Hypothalamus (tissue), 51 donors: ENCODE measurements at places on chromosomes 5 and 9.

DNA sequence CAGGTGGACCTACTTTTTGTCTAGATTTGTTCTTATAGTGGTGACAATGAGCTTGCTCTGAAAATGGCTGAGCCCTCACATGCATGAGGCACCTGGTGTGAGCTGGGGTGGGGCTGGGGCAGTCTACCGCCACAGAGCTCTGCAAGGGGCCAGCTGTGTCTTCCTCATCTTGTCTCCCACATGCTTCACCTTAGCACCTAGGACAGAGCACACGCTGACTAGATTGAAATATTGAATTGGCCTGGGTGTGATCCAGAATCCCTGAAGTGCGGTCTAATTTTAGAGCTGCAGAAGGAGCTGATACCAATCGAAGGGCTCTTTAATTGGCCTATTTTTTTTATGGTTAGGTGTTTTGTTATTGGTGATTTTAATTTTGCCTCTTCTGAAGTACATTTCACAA lies 126.1 kb upstream of the NFIB start:
- DNase-seq: no peak

GRCh38 chr5:94432499-94432898 lies 185.9 kb downstream of the KIAA0825 start:
- DNase-seq: no peak

- no peak for DNase-seq
Measured at GRCh38 chr5:168291964-168292785, 730 bp downstream of the WWC1 start.

GRCh38 chr9:111298731-111299598 lies 31.1 kb downstream of the OR2K2 start:
- DNase-seq: no peak

DNA sequence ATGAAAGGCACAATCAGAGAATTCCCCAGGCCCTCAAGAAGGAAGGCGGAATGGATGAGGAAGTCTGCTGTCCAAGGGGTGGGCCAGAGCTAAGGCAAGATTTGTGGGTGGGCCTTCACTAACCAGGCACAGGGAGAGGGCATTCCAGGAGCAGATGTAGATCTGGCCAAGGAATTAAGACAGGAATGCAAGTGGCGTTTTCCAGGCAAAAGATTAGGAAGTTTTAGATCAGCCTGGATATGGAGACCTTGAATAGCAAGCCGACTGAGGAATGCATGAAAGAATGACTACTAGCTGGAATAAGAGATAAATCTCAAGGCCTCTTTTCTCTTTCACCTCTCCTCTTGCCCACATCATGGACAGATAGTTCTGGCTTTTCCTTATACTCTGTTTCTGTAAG lies 68.5 kb downstream of the GHR start:
- no peak for DNase-seq

GRCh38 chr5:175680463-175680862 lies 22.6 kb downstream of the HRH2 start:
- DNase-seq: no peak

DNA sequence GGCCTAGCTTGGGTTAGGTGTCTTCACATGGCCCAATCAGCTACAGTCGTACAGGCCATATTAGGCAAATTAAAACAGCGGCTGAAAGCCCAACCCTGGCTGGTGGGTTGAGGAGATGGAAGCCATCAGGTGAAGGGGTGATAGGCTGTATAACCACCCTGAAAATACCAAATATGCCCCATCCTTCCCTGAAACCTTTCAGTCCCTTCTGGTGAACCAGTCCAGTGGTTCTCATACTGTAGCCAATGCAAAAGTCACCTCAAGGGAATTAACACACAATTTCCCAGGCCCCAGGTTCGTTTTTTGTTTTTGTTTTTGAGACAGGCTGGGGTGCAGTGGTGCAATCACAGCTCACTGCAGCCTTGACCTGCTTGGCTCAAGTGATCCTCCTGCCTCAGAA lies 19.8 kb upstream of the KCNV2 start:
- DNase-seq: no peak

DNA sequence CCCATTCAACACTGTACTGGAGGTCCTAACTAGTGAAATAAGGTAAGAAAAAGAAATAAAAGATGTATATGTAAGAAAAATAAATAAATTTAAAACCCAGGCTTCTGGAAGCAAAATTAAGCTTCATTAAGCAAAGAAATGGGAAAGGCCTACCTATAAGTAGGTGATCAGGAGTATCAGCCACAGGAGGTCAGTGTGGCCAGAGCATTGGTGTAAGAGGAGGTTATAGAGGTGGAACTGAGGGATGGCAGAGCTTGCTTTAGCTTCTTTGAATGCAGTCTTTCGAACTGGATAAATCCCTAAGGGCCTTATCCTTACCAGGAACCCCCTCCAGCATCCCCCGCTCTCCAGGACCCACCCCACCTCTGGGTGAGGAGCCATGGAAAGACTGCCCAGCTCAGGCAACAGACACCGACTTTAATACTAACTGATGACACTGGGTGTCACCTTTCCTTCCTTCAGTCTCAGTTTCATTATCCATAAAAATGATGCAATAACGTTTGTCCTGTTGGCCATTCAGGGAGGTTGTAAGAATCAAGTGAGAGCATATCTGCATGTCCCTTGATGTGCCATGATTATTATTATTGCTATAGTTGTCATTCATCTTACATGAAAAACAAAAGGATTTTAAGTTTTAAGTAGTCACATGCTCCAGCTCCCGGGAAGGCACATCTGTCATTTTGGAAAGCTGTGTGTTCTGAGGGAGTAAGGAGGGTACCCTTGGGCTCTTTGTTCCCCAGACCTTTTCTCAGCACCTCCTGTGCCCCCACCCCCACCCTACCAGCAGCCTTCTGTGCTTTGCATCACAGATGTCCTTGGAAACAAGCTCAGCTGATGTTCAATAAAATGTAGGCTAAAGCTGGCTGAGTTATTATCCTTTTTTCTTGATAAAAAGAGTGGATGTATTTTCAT lies 50.8 kb upstream of the CTNNA1 start:
- DNase-seq: no peak

- no peak for DNase-seq
Measured at GRCh38 chr5:98050583-98050982, 722.9 kb upstream of the RGMB start.

DNA sequence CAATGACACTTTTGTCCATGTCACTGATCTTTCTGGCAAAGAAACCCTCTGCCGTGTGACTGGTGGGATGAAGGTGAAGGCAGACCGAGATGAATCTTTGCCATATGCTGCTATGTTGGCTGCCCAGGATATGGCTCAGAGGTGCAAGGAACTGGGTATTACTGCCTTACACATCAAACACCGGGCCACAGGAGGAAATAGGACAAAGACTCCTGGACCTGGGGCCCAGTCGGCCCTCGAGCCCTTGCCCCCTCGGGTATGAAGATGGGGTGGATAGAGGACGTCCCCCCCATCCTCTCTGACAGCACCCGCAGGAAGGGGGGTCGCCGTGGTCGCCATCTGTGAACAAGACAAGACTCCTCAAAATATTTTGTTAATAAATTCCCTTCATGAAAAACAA lies 12.0 kb downstream of the SEMA6A start:
- no peak for DNase-seq

GRCh38 chr5:53180538-53180937 lies 71.0 kb upstream of the MOCS2 start:
- DNase-seq: no peak

DNA sequence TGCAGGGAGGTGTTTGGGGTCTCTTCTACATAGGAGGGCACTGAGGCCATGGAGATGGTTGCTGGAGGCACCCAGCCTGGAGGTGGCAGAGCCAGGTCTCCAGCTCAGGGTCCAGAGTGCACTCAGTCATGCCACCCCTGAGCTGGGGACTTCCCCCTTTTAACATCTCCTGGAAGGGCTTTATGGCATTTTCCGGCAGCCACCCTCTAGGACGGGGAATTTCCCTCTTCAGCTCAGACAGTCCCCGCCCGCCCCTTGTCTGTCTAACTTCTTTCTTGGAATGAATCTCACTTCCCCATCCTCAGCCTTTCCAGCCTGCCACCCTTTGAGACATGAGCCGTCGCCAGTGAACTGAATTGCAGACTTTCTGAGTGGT lies 49.9 kb downstream of the COL15A1 start:
- peak; percentile 14 for DNase-seq

GRCh38 chr5:127802477-127802865 lies 99.3 kb downstream of the CCDC192 start:
- DNase-seq: no peak

DNA sequence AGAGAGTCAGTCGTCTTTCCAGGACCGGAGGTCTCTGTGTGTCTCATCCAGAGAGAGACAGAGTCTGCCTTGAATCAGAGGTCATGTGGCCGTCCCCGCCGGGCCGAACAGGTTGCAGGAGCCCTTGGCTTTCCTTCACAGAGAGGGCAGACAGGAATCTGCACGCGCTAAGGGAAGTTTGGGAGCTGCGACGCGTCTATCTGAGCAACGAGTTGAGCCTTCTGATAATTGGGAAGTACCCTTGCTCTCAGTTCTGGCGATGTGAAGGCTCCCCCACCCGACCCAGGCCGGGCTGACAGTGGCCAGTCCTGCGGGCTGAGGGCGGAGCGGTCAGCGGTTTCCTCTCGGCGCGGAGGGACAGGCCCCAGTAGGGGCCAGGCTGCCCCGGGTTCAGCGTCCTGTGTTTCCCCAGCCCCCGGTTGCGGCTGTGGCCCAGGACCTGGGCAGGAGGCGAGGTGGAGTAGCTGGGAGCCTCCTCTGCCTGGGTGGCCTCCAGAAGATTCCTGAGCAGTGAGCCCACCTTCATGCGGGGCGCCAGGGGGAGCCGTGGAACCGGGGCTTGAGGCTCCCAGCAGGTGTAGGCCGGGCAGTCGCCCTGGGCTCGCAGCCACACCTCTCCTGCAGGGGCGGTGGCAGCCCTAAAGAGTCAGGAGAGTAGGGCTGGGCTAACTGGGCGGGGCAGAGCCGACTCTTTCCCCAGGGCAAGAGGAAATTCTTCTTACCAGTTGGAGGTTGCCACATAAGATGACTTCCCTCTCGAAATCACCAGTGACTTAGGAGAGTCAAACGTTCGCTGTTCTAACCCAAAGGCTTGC lies 13.9 kb downstream of the NR2F1 start:
- DNase-seq: no peak

DNA sequence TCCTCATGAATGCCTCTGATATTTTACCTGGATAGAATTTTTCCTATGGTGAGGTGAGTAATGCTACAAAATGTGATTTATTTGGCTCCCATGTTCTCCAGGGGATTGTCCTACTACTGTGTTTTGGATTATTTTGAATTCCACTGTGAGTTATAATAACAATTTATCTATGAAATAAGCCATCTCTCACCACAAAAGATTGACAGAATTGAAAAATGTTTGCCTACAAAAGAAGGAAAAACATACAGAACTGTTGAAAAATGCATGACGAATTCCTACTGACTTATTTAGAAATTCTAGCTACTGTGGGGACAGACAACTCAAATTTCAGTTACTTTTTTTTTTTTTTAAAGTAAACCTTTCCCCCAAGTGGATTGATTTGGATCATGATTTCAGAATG lies 463.7 kb upstream of the GRIN3A start:
- no peak for DNase-seq

- DNase-seq: no peak
Measured at GRCh38 chr5:16759147-16759773, 142.5 kb upstream of the RETREG1 start.

- no peak for DNase-seq
Measured at GRCh38 chr5:94024620-94025019, 283.2 kb upstream of the POU5F2 start.

DNA sequence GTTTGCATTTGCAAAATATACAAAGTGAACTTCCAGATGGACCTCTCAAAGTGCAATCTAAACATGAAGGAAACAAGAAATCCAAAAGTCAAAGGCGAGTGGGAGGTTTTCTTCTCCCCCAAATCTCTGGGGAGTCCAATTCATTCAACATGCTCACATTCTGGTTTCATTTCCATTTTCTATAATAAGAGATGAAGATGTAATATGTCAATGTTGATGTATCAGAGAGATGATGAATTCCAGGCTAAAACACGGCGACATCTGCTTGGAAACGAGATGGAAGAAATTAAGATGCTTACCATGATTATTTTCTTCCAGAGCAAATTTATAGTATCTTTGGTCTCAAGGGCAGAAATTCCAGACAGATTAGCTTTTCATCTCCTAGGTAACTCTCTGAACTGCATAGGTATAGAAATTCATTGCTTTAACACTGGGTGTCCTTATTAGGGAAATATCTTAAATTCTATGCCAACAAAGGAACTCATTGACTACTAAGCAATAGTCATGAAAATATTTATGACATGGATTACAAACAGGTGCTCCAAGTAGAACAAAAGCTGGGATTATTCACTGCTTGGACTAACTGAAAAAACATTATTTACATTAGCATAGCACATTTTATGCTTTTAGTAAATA lies 287.9 kb downstream of the SEC61B start:
- DNase-seq: no peak

DNA sequence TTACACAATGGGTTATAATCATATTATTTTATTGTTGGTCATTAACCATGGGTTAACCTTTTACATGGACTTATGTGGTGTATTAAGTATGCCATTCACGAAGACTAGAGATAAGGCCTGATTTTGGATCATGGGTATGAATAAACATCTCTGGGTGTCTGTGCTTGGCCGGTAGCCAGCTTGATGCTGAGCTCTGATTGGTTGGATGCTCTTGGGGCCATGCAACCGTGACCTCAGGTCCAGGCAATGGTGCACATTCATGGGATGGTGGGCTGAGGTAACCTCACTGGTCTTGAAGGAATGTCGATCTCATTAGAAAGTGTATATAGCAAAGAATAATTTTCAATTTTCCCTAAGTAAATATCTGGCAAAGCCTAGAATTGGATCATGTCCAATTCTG lies 158.2 kb upstream of the IL12B start:
- DNase-seq: no peak

DNA sequence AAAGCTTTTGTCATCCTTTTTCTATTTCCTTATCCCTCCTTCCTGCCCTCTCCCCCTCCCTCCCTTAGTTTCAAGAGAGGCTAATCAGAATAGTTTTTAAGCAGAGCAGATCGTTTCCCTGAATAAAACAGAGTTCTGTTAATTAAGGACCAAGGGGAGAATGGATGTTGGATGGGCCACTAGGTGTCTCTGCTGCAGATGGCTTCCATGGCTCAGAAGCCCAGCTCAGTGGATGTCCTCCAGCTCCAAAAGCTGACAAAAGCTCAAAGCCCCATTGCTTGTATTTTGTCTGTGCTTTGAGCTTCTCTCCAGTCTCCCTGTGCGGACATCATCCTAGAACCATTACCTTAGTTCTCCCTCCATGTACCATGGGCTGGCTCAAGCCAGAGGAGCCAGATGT lies 21.0 kb upstream of the NPR3 start:
- no peak for DNase-seq

DNA sequence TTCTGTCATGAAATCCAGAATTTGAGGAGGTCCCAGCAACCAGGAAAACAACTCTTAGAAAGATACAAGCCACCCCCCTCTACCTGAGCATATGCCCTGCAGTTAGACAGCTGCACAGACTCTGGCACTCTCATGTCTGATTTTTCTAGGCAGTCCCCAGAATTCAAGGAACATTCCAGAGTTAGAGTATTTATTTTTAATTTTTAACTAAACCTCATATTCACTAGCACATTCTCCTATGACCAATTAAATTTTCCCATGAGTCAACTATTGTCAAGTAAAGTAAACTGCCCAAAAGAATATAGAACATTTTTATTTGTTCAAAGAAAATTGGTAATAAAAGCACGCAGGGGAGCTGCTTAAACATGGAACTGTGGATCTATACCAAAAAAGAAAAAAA lies 490.5 kb upstream of the SEMA6A start:
- no peak for DNase-seq
